ENCODE measurements at places on chromosomes 3 and 15.

GRCh38 chr15:38795471-38796245 lies 231.0 kb upstream of the RASGRP1 start:
- DNase-seq, result no peak

- no peak for DNase-seq
Observed at GRCh38 chr3:4711680-4711992, 218.5 kb downstream of the ITPR1 start.

DNA sequence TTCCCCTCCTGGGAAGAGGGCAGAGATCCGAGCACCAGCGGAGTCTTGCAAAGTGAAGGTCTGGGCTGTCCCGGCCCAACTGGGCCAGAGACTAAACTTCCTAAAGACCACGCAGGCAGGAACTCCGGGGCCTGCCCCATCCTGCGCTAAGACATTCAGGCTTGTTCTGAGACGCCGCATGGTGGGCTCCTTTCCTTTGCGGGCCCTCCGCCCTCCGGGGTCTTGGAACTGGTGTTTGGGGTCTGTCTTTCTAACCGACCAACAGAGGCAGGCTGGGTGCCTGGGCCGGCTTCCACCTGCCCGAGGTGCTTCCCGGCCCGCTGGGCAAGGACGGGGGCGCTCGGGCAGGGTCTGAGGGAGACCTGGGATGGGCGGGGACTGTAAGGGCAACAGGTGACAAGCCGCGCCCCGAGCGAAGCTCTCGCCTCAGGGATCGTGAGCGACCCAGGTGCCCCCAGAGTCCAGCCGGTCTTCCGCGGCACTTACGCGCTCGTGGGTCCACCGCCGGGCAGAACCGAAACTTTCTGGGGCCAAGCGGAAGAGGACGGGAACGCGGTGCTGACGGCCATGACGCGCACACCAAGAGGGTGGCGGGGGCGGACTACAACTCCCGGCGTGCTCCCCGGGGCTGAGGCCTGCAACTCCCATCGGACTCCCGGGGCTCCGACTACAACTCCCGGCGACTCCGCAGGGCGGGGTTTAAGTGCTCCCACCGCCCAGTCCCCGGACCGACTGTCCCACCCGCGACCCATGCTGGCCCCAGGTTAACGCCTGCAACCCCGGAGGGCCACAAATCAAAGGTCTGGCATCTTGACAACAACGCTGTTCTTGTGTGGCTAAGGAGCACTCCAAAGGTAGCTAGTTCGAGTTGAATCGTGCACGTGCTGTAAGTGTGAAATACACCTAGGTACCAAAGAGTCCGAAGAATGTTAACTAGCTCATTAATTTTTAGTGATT lies at the start of gene FYCO1:
Gene FYCO1 (minus strand): TSS at position 589 of the 957 bp plus-strand sequence. CDS start 10,914 bp downstream, outside the sequence.
- peak; percentile 57 for DNase-seq

DNA sequence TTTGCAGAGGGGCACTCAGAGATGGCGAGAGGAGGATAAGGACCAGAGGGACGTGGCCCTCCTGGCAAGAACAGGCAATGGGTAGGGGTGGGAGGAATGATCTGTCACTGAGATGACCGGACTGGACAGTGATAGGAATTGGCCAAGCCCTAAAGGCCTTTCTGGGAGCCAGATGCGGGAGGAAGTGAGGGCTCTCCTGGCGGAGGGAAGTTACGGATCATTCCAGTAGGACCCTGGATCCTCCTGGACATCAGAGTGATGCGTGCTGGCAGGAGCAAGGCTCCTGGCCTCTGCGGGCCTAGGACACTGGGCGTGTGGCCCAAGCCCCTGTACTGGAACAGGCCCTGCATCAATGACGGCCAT lies 23.4 kb downstream of the KIF7 start:
- no peak for DNase-seq

- DNase-seq, result no peak
Observed at GRCh38 chr3:143596957-143597642, 251.2 kb downstream of the SLC9A9 start.

GRCh38 chr3:197196192-197196591 lies 102.2 kb downstream of the DLG1 start:
- DNase-seq, result no peak
